NCI-H460 (cell line): ENCODE measurements at places on chromosomes 1 and 21. TPM values are rescaled to one million over a fixed set of nuclear protein-coding genes. Genes with fewer than 3 reads are reported as not detected.

PDE9A gene
- total RNA-seq, result 5.2 and 5.3 TPM in 2 replicates

DNA sequence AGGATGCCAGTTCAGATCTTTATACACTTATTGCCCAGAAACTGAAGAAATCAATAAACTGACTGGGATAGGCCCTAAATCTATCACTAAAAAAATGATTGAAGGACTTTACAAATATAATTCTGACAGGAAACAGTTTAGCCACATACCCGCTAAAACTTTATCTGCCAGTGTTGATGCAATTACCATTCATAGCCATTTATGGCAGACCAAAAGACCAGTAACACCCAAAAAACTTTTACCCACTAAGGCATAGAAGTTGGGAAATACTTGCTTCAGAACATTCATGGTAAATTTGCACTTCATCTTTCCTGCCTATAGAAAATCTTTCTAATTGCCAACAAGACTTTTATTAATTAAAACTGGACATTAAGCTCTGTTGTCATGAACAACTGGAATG, 15.0 kb upstream of the GPR25 start:
- DNase-seq, result no peak

CADM3 gene
- total RNA-seq, result not detected in 2 replicates

DNA sequence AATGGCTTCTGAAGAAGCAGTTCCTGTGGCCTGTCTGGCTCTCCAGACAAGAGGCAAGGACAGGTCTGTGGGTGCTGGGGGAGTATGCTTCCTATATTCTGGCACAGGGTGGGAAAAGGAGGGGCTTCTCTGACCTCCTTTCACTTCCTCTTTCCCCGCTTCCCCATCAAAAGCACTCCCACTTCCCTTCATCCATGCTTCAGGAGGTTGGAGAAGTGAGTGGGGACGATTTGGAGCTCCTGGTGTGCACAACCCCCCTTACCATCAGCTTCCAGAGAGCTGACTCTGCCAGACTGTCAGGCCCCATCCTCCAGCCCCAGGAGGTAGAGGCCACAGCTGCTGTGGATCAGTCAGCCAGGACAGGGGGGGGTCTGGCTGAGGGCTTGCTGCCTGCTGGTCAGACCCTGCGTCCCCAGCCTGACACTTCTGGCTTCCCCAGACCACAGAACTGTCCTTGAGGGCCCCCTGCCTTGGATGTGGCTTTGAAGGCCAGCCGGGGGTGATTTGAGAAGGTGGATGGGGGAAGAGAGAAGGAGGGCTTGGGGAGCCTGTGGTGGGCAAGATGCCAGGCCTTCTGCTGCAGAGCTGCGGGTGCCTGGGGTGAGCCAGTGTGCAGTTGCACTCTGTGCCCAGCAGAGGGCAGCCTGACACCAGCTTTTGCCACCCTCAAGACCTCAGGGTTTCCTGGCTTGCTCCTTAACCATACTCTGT, 21.5 kb upstream of the TMEM222 start:
- peak; percentile 78 for DNase-seq

FAM177B gene
- total RNA-seq, result 0.57 TPM in 1 of 2 replicates, not detected in the other

GRCh38 chr1:116318897-116319296, 54.1 kb upstream of the ATP1A1 start:
- no peak for DNase-seq

- DNase-seq, result no peak
Observed at GRCh38 chr1:181014477-181015250, 8.0 kb downstream of the STX6 start.

DNA sequence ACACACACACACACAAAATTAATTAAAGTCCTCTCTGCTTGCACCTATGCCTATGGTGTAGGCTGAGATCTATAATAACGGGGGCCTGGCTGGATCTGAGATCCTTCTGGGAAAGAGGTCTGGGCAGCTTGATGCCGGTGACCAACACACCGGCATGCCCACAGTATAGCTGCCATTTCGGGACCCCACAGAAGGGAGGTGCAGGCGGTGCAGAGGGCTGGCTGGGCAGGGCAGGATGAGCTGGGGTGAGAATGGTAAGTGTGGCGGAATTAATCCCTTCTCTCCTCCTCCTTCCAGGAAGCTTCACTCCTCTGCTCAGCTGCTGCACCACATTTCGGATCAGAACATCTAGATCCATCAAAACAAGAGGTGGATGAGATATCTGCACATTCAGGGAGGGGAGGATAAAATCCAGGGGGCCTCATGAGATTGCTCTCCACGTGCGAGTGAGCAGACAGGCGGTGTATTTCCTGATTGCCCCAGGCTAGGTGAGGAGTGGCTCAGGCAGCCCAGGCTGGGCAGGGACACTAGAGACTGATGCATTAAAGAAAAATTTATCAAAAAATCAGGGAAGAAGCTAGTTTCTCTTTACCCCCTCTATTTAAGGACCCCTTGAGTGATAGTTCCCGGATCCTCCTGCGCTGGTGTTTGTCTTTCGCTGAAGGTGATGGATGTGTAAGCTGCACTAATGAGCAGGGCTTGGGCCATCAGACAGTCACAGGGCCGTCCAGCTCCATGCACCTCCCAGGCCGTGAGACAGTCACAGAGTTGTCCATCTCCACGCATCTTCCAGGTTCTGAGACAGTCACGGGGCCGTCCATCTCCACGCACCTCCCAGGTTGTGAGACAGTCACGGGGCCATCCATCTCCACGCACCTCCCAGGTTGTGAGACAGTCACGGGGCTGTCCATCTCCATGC, 449.9 kb downstream of the PTPRU start:
- DNase-seq, result no peak

GRCh38 chr21:44927587-44928461, 7.1 kb upstream of the ITGB2 start:
- DNase-seq, result no peak

GRCh38 chr1:235864469-235864868, 2.2 kb downstream of the LYST start:
- DNase-seq, result no peak

DNA sequence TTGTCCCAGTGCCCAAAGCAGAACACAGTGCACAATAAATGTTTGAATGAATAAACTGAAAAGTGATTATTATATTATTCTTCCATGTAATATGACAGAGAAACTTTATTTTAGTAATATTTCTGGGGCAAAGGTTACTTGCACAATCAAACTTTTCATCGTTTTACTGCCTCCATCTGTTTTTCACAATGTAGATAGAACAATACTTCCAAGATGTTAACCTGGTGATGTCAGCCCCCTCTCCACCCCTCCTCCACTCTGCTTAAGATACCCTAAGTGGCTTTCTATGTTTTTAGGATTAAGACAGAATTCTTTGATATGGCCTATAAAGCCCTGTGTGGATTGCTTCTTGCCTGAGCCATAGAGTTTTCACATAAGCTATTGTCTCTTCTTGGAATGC, 13.8 kb upstream of the NTMT2 start:
- no peak for DNase-seq

TSPAN2 gene
- total RNA-seq, result 0.05 TPM in 1 of 2 replicates, not detected in the other

DNAJC6 gene
- 16.9 and 18.6 TPM in 2 replicates for total RNA-seq

ITLN2 gene
- not detected in 2 replicates for total RNA-seq

- peak; percentile 43 for DNase-seq
Observed at GRCh38 chr21:38352536-38353219, 95.9 kb downstream of the KCNJ15 start.
